ENCODE measurements at places on chromosomes 5 and 9. TPM values are rescaled to one million over a fixed set of nuclear protein-coding genes. Genes with fewer than 3 reads are reported as not detected.

Gene GFPT2
- 0.41 TPM for polyA plus RNA-seq

Gene RMI1
- 5.9 TPM for polyA plus RNA-seq

Gene KCNV2
- polyA plus RNA-seq, result not detected

Gene SARDH
- polyA plus RNA-seq, result 1.8 TPM

Gene LCN1
- polyA plus RNA-seq, result not detected

Gene PDE8B
- polyA plus RNA-seq, result 0.07 TPM

Gene GABRA1
- not detected for polyA plus RNA-seq

GRCh38 chr9:133782157-133783130, 44.3 kb upstream of the SARDH start:
- no peaks in the 10 kb centered on the region for H3K36me3 ChIP-seq
- DNase-seq, result peak; percentile 40
- H3K27ac ChIP-seq, result no peak overlapping the region
- H3K4me1 ChIP-seq, result no peaks in the 10 kb centered on the region

- peaks cover 7% of the 10 kb centered on the region for H3K4me1 ChIP-seq
- no peak overlapping the region for H3K4me3 ChIP-seq
- no peaks in the 10 kb centered on the region for H3K36me3 ChIP-seq
- no peaks in the 10 kb centered on the region for H3K27me3 ChIP-seq
Measured at GRCh38 chr5:171924493-171925122, 81.8 kb downstream of the FBXW11 start.

GRCh38 chr9:129161534-129161837, 16.6 kb downstream of the IER5L start:
- no peaks in the 10 kb centered on the region for H3K36me3 ChIP-seq
- H3K4me1 ChIP-seq, result peaks cover 2% of the 10 kb centered on the region
- no peak for DNase-seq
- H3K27ac ChIP-seq, result no peak overlapping the region
- no peak overlapping the region for H3K4me3 ChIP-seq
- no peaks in the 10 kb centered on the region for H3K27me3 ChIP-seq

GRCh38 chr5:179795049-179795862, 1.5 kb downstream of the LTC4S start:
- H3K27me3 ChIP-seq, result no peaks in the 10 kb centered on the region
- H3K4me1 ChIP-seq, result peaks cover 28% of the 10 kb centered on the region
- no peak overlapping the region for H3K27ac ChIP-seq
- peak overlapping the region; percentile 47 for H3K4me3 ChIP-seq
- peaks cover 9% of the 10 kb centered on the region for H3K36me3 ChIP-seq
- DNase-seq, result no peak

DNA sequence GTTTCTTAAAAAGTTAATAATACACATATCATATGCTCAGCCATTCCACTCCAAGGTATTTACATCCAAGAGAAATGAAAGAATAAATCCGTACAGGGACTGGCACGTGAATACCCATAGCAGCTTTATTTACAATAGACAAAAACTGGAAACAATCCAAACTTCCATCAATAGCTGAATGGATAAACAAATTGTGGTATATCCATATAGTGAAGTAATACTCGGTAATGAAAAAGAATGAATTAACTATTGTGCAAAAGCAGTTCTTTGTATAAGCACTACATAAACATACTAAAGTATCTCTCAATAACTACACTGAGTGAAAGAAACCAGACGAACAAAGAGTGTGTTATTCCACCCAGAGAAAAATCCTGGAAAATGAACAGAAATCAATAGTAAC, 17.6 kb downstream of the COL23A1 start:
- H3K36me3 ChIP-seq, result no peaks in the 10 kb centered on the region
- H3K4me1 ChIP-seq, result no peaks in the 10 kb centered on the region
- H3K27me3 ChIP-seq, result no peaks in the 10 kb centered on the region

GRCh38 chr9:128005923-128006322, 25.1 kb upstream of the EEIG1 start:
- H3K36me3 ChIP-seq, result no peaks in the 10 kb centered on the region
- DNase-seq, result no peak
- H3K4me1 ChIP-seq, result peaks cover 69% of the 10 kb centered on the region
- no peak overlapping the region for H3K27ac ChIP-seq

DNA sequence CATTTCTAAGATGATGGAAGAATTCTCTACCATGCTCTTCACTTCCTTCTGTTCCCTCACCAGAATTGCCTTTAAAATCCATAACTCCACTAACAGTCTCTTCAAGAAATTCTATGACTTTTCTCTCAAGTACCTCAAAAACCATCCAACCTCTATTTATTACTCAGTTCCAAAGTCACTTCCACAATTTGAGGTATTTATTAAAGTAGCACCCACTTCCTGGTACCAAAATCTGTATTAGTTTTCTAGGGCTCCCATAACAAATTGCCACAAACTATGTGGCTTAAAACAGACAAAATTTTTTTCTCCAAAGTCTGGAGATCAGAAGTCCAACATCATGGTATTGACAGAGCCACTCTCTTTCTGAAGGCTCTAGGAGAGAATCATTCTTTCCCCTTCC, 4.9 kb upstream of the SPTLC1 start:
- DNase-seq, result no peak
- no peak overlapping the region for H3K27ac ChIP-seq
- no peak overlapping the region for H3K4me3 ChIP-seq
- H3K4me1 ChIP-seq, result no peaks in the 10 kb centered on the region

DNA sequence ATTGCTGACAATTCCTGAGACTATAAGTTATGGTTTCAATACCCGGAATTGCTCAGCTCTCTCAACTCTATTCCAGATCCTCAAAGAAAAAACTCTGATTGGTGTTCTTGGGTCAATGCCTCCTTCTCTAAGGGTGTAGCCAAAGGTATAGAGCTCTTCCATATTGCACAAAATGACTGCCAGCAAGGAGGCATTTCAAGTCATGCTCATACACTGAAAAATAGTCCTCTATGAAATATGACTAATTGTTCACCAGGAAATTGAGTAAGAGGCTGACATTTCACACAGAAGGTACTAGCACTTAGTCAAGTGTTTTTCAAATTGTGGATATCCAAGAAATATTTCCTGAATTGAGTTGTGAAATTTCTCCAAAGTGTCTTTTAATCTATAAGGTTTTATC, 111.1 kb upstream of the KLF9 start:
- H3K4me1 ChIP-seq, result no peaks in the 10 kb centered on the region
- no peaks in the 10 kb centered on the region for H3K36me3 ChIP-seq
- no peaks in the 10 kb centered on the region for H3K27me3 ChIP-seq
- H3K27ac ChIP-seq, result no peak overlapping the region
- no peak overlapping the region for H3K4me3 ChIP-seq
- DNase-seq, result no peak

GRCh38 chr5:139299486-139299885, 5.9 kb downstream of the MATR3 start:
- H3K27me3 ChIP-seq, result no peaks in the 10 kb centered on the region
- peak; percentile 19 for DNase-seq
- peak overlapping the region; percentile 32 for H3K4me3 ChIP-seq

DNA sequence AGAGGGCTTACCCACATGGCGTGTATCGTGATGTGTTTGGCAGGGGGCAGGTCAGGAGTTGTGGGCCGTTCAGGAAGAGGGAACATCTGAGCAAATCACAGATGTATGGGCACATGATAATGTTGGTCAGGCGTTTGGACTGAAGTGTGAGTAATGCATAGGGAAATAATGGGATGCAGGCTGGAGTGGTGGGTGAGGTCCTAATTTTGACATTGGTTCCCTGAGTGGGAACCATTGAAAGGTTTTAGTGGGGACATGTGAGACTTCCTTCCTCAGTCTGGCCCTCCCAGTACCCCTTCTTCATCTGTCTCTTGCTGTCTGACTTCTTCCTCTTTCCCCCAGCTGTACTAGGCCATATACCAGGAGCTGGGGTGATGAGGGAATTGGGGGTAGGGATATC, 7.6 kb downstream of the OTULIN start:
- no peak for DNase-seq
- no peak overlapping the region for H3K4me3 ChIP-seq
- H3K36me3 ChIP-seq, result no peaks in the 10 kb centered on the region
- H3K27ac ChIP-seq, result no peak overlapping the region
- peaks cover 86% of the 10 kb centered on the region for H3K4me1 ChIP-seq

GRCh38 chr5:39400713-39401578, 23.8 kb downstream of the DAB2 start:
- no peak for DNase-seq
- no peak overlapping the region for H3K4me3 ChIP-seq
- H3K27me3 ChIP-seq, result no peaks in the 10 kb centered on the region
- H3K36me3 ChIP-seq, result no peaks in the 10 kb centered on the region

GRCh38 chr9:13993632-13994185, 320.2 kb downstream of the NFIB start:
- H3K27me3 ChIP-seq, result no peaks in the 10 kb centered on the region
- DNase-seq, result no peak
- H3K27ac ChIP-seq, result no peak overlapping the region
- H3K4me3 ChIP-seq, result no peak overlapping the region
- H3K4me1 ChIP-seq, result no peaks in the 10 kb centered on the region
- no peaks in the 10 kb centered on the region for H3K36me3 ChIP-seq

- H3K4me3 ChIP-seq, result no peak overlapping the region
- DNase-seq, result no peak
- H3K27me3 ChIP-seq, result no peaks in the 10 kb centered on the region
- H3K4me1 ChIP-seq, result no peaks in the 10 kb centered on the region
Measured at GRCh38 chr9:81031422-81032029, 657.8 kb downstream of the TLE1 start.

- DNase-seq, result no peak
- H3K4me3 ChIP-seq, result no peak overlapping the region
- H3K36me3 ChIP-seq, result no peaks in the 10 kb centered on the region
- no peaks in the 10 kb centered on the region for H3K27me3 ChIP-seq
Measured at GRCh38 chr9:98180996-98181395, 11.4 kb downstream of the CORO2A start.

DNA sequence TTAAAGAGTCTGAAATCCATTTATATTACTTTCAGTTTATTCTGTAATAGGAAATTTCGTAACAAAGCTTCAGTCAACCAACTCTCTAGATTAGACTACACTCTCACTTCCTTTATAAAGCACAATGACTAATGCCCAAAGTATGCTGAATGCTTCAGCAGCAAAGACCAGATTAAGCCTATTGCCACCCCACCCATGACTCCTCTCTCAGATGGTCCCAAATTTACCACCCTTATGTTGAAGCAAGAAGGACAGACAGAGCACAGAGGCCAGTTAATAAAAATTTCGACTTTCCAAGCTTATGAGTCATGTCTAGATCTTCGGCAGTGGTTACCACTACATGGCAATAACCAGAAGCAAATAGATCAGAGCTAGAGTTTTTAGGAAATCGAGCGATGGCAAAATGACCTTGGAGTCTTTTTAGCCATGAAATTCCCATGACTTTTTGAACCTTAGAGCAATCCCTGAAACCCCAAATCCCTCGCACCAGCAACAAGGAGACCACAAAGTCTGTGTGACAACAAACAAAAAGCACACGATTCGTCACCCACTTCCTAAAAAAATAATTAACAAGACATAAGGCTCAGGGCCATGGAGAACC, 287.8 kb upstream of the RASA1 start:
- no peaks in the 10 kb centered on the region for H3K36me3 ChIP-seq
- no peaks in the 10 kb centered on the region for H3K4me1 ChIP-seq
- no peak overlapping the region for H3K4me3 ChIP-seq
